ENCODE measurements at places on chromosomes 2 and 18.

DNA sequence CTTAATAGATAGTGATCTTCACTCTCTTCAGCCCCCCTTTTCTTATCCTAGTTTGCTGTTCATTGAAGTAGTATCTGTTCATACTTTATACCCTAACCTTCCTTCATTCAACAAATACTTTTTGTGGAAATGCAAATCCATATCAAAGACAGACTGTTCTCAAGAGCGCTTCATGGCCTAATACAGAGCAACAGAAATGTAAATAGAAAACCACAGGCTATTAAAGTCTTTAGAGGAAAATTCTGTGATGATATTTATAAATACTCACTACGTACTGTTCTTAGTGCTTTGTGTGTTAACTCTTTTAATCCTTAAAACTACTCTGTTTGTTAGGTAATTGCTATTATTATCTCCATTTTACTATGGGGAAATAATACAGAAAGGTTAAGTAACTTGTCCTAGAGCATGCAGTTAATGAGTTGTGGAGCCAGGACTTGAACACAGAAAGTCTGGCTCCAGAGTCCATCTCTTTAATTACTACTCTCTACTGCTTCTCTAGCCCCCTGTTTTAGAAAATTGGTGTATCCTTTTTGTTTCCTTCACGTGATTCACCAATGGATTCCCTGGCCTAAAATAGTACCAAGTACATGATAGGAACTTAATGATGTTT is 2.9 kb downstream of the MDH1 start:
- no peak for DNase-seq

DNA sequence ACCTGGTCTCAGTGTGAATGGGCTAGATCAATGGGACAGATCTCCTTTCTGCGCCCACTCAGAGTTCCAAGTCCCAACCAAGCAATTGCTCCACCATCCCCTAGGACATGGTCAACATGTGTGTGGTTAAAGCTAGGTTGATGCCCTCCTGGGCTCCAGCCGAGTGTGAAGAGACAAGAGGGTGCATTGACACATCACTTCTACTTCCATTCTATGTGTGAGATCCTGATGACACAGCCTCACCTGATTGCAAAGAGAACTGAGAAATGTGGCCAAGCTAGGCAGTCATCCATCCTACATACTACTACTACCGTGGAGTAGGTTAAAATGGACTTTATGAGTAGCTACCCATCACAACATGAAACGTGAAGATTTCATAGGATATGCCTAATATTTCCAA is 106.8 kb downstream of the NCKAP5 start:
- no peak for DNase-seq

DNA sequence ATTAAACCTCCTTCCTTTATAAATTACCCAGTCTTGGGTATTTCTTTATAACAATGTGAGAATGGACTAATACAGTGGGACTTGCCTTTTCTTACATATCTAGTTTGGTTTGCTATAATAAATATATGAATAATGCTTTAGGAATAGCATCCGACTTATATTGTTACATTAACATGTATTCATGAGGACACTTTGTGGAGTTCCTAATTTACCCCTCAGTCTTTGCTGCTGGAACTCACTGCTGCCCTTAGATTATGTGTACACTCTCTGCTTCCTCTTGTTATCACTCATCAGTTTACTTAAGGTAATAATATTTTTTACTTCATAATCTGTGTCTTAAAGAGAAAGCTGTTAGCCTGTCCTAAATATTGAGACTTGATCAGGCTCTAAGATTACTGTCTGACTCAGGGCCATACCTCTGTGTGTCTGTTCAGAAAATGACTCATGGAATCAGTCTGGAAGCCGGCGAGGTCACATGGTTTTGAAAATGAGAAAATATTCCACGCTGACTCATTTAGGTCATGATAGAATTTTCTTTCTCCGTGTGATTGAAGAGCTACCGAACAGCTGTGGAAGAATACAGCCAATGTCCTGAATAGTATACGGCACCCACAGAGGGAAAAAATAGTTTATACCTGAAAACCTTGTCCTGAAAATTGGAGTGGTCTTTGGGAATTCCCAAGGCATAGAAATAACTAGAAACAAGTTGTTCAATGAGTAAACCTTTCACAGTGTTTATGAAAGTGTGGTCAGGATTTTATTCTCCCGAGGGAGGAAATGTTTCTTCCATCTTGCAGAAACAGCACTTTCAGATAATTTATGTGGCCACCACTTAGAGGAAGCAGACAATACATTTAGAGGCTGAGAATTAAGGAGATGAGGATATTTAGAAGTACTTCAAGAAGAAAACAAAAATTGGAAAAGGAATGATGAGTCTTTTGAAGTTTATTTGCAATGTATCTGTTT is 156.4 kb downstream of the DSEL start:
- no peak for DNase-seq

DNA sequence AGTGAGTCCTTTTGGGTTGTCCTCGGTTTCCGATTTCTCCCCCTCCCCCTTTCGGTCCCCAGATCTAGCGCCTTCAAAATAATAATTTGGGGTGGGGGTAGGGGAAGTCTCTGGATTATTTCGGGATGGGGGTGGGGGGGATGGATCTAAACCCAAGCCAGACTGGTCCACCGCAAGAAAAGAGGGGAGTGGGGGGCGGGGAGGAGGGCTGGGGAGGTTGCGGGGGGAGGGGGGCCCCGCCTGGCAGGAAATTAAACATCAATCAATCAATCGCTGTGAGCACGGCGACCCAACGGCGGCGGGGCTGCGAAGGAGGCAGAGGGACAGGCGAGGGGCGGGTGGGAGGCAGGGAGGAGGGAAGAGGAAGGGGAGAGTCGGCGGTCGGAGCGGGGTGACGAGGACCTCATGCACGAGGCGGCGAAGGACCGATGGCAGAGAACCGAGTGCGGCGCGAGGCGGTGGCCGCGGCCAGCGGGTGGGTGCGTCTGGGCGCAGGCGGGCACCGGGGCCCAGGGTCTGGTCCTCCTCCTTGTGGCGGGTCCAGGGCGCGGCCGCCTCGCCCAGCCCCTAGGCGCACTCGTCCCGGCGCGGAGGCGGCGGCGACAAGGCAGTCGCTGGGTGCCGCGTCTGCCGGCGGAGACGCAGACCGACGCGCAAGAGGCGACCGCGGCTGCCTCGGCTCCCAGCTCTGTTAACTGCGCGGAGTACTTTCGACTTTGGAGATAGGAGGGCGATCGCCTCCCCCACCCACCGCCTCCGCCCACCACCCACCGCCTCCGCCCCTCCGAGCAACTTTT is 468 bp upstream of the SATB2 start:
- DNase-seq: no peak

DNA sequence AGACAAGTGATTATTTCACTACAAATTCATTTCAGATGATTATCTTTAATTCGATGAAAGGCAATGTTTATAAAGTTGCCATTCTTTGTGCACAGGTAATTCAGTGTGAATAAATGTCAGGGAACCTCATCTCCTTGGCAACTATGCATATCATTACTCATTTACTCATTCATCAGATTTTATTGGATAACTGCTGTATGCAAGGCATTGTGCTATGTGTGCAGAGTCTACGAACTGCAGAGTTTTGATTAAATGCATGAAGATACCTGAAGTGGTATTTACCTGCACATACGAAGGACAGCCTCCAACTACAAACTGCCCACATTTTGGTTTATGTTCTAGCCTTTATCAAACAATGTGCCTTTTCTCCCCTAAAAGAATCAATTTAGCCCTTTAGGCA is 3.5 kb downstream of the RND3 start:
- DNase-seq: no peak

GRCh38 chr2:189287982-189288521 is 108.5 kb upstream of the COL5A2 start:
- no peak for DNase-seq

DNA sequence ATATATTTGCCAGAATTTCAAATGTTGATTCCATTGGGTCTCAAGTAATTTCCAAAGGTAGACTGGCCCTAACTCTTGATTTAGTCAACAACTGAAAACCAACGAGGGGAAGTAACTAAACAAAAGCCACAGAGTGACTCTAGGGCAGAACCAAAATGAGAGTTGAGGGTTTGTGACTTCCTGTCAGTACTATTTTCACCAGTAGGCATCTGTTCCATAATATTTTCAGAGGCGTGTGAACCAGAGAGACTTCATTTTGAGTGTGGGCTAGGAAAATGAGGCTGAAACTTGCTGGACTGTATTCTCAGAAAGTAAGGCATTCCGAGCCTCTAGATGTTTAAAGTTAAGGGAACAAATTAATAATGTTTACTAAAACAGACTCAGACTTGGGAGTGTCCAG is 70.6 kb downstream of the GDF7 start:
- no peak for DNase-seq

- no peak for DNase-seq
Measured at GRCh38 chr18:4357579-4357978, 97.5 kb downstream of the DLGAP1 start.
